ENCODE measurements at places on chromosomes 2 and 18.

DNA sequence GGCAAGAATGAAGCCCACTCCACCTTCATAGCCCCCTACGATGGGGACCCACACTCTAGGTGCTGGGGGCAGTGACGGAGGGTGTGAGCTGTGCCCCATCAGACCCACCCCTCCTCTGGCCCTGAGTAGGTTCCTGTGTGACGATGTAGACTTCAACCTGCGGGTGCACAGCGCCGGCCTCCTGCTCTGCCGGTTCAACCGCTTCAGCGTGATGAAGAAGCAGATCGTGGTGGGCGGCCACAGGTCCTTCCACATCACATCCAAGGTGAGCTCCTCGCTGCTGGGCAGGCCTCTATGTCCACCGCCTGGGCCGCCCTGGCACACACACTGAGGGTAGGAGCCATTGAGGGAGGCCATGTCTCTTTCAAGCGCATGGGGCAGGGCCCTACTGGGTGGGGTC lies 34.9 kb downstream of the NTSR2 start:
- DNase-seq = no peak

DNA sequence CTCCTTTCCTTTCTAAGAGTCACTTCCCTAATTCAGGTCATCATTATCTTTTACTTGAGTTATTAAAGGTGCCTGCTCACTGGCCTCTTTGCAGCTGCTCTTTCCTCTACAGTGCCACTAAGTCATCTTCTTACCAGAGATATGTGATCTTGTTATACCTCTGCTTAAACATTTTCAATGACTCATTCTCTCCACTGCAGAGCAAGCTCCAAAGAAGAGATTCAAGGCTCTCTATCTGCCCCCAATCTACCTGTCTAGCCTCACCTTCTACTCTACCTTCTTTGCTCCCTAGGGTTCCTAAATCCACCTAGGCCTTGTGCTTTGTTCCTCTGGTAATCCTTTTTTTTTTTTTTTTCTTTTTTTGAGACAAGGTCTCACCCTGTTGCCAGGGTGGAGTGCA lies 3.1 kb downstream of the ARHGEF33 start:
- DNase-seq = no peak

DNA sequence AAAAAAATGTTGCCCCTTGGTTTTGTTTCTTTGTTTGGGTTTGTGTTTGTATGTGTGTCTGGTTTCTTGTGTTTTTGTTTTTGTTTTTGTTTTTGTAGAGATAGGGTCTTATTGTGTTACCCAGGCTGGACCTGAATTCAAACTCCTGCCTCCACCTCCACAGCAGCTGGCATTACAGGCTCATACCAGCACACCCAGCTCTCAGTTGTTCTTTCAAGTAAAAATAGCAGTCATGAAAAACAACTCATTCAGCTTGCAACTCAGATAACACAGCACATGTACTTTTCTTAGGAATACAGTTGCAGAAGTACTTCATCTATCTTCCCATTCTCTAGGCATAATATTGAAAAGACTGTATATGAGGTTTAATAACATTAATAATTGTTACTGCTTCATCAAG lies 37.0 kb downstream of the ZC3H8 start:
- DNase-seq = no peak

- DNase-seq = no peak
Measured at GRCh38 chr2:71711133-71711855, 257.9 kb downstream of the DYSF start.

DNA sequence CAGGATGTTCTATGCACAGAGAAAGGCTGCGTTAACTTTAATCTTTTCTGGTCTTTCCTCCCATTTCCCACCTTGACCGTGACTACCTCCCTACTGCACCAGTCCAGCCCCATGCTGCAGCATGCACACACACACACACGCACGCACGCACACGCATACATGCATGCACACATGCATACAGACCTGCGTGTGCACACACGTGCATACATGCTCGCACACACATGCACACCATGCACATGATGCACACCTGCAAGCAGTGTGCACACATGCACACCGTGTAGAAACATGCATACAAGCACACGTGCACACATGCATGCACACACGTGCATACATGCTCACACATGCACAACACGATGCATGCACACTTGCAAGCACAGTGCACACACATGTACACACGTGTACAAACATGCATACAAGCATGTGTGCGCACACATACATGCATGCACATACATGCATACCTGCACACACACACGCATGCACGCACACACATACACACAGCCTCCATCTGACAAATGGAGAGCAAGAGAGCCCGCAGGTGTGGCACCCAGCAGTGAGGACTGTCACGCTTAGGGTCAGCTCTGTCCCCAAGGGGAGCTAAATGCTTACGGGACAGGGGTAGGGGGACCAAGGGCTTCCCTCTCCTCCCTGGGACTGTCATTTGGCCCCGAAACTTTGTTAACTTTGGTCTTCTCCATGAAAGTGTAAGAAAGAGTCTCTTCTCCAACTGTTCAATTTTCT lies 18.2 kb downstream of the SNORC start:
- DNase-seq = no peak
